ENCODE measurements at places on chromosomes 1 and 21. TPM values are rescaled to one million over a fixed set of nuclear protein-coding genes. Genes with fewer than 3 reads are reported as not detected.

The GON4L gene
- 30.3 TPM for polyA plus RNA-seq

The NUP210L gene
- polyA plus RNA-seq, result not detected

The SPRR2F gene
- not detected for polyA plus RNA-seq

GRCh38 chr21:34715518-34715917, 46.7 kb downstream of the CLIC6 start:
- H3K27ac ChIP-seq, result no peak overlapping the region
- no peak overlapping the region for H3K4me3 ChIP-seq
- DNase-seq, result no peak
- H3K4me1 ChIP-seq, result no peaks in the 10 kb centered on the region

GRCh38 chr1:101050869-101051268, 25.3 kb upstream of the DPH5 start:
- H3K36me3 ChIP-seq, result no peaks in the 10 kb centered on the region
- no peaks in the 10 kb centered on the region for H3K27me3 ChIP-seq
- peaks cover 7% of the 10 kb centered on the region for H3K4me1 ChIP-seq
- H3K27ac ChIP-seq, result no peak overlapping the region
- no peak overlapping the region for H3K4me3 ChIP-seq

Measured in GM23248 (cell line).